ENCODE measurements at places on chromosomes 7 and 10.

- no peak for DNase-seq
Observed at GRCh38 chr10:19663344-19663743, 152.9 kb upstream of the PLXDC2 start.

DNA sequence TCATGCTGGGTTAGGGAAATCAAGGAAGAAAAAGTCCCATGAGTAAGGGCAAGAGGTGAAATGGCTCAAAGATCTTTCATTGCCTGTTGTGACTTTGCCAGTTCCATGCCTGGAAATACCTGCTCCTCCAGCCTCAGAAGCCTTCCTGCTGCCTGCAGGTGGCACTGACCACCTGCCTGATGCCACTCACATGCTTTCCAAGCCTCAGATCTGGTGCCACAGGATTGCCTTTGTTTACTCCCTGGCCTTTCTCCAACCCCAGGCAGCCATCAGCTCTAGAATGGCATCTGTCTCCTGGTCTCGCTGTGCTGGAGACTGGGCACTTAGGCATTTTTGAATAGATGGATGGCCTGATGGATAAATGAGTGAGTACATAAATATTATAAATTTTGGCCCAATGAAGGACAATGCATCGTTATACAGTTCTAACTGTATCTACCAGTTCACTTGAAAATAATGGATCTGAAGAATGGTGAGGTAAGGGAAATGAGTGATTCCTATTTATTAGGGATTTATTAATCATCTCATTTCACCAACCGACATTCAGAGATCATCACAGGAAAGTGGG lies 657.2 kb downstream of the INHBA start:
- no peak for DNase-seq

- DNase-seq: no peak
Observed at GRCh38 chr7:46033592-46033991, 112.5 kb upstream of the IGFBP3 start.

DNA sequence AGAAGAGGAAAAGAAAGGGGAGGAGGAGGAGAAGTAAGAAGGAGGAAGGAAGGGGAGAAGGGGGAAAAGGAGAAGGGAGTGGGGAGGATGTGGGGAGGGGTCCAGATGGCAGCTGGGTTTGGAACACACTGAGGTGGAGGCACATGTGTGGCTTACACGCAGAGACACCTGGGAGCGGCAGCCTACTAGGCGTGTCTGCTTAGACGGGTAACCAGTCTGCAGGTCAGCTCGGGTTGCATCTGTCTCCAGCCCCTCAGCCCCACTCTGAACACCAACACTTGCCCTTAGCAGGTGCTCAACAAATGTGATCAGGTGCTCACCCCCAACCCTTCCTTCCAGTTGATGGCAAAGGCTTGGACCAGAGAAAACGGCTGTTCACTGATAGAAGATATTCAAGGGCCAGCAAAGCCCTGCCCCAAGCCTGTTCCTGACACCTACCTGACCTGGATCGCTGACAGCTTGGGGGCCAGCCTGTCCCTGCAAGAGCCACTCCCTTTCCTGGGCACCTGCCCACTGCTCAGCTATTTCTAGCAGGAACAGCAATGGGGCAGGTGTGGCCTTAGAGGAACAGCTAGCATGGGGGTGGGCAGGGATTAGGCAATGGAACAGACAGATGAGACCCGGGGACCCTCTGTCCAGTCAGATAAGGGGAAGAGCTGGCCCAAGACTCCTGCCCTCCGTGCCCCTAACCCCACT lies 70.5 kb downstream of the SH3PXD2A start:
- no peak for DNase-seq

DNA sequence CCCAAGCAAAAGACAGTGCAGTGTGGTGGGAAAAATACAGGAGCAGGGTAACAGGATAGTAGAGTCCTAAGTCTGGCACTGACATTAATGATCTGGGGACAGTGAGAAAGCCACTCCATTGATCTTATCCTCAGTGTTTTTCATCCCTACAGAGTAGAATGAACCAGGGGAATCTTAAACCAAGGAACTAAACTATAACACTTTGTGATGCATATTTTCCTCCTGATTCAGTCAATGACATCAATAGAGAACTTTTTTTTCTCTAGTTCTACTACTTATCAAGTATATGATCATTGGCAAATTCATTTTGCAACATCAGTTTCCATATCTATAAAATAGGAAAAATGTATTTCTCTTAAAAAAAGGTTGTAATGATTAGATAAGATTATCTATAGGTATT lies 151.1 kb downstream of the TMEM26 start:
- no peak for DNase-seq

GRCh38 chr7:1249731-1250130 lies 17.1 kb downstream of the UNCX start:
- DNase-seq: no peak

DNA sequence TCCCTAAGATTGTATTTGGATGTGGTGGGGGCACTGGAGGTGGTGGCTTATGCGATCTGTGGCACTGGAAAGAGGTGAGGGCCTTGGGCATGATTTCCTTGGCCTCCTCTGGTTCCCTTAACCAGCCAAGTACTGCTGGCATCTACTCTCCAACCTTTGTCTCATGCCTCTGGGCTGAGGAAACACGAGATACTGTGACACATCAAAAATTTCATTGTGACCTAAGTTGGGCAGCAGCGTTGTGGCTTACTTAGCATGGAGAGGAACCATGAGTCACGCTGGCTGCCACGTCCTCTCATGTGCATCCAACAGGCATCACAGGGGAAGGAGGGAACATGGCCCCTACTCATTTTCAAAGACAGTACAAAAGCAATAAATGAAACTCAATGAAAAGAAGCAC lies 29.7 kb upstream of the GSDME start:
- DNase-seq: peak; percentile 95

- DNase-seq: no peak
Observed at GRCh38 chr10:99964791-99965190, 45.0 kb downstream of the DNMBP start.

DNA sequence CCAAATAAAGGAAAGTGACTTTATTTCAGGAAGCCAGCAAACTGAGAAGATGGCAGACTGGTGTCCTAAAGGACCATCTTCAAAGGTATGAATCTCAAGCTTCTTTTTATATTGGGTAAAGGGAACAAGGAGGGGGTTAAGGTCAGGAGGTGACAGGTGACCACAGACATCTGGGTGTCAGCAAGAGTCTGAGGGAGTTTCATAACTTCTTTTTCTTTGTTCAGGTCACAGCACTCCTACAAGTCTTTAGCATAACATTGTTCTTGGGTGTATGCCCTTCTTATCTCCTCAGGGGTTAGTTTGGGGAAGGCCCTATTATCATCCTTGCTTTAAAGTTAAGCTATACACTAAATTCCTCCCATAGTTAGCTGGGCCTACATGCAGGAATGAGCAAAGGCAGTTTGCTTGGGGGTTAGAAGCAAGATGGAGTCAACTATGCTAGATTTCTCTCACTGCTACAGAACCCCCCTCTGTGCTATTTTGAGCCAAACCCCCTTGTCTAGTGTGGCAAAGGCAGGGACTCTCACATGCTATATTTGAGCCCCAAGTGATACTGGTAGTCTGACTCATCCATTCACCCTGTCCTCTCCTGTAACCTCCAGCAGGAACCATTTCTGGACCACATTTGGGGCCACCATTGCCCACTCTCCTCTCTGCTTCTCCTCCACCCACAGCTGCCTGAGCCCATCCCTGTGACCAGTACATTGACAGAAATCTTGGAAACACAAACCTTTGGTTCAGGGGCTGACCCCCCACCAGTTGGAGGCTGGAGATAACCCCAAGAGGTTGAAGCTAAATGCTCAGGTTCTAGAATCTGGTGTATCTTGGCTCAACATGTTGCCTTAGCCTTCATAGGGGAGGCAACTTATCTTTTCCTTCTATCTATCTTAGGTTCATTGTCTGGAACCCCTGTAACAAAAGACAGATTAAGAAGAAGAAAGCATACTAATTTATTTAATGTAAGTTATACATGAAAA lies 55.5 kb upstream of the LRGUK start:
- no peak for DNase-seq

GRCh38 chr10:30420766-30421165 lies 13.2 kb upstream of the MAP3K8 start:
- DNase-seq: no peak

DNA sequence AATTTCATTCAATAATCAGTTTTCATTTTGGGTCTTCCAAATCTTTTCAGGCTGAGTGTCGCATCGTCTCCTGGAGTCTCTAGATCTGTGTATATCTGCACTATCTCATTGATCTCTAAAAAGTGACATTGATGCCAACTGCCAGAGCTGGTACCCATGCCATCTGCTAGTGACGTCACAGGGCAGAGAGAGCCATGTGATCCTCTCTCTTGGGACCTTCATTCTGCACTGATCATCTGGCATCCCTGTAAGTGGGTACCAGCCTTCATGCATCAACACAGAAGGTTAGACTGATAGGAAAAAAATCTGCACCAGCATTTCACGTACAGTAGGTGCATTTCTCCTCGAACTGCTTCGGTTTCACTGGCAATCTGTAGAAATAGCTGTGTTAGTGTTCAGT lies at the start of gene NEUROD6:
NEUROD6 (minus strand) TSS at position 124 of the 400 bp plus-strand sequence. CDS start 1,458 bp downstream, outside the sequence.
- no peak for DNase-seq

GRCh38 chr10:93417266-93417665 lies 64.9 kb downstream of the MYOF start:
- no peak for DNase-seq

DNA sequence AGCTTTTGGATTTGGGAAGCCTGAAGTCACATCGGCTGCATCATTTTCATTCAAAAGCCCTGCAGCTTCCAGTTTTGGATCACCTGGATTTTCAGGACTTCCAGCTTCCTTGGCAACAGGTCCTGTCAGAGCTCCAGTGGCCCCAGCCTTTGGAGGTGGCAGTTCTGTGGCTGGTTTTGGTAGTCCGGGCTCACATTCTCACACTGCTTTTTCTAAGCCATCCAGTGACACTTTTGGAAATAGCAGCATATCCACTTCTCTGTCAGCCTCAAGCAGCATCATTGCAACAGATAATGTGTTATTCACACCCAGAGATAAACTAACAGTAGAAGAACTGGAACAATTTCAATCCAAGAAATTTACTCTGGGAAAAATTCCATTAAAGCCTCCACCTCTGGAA lies 18.5 kb downstream of the NUP42 start:
- no peak for DNase-seq

- no peak for DNase-seq
Observed at GRCh38 chr10:52615756-52616394, 156.7 kb downstream of the MBL2 start.
